ENCODE measurements at places on chromosomes 11 and 22. TPM values are rescaled to one million over a fixed set of nuclear protein-coding genes. Genes with fewer than 3 reads are reported as not detected.

The BRSK2 gene
- 0.32 TPM for total RNA-seq

DNA sequence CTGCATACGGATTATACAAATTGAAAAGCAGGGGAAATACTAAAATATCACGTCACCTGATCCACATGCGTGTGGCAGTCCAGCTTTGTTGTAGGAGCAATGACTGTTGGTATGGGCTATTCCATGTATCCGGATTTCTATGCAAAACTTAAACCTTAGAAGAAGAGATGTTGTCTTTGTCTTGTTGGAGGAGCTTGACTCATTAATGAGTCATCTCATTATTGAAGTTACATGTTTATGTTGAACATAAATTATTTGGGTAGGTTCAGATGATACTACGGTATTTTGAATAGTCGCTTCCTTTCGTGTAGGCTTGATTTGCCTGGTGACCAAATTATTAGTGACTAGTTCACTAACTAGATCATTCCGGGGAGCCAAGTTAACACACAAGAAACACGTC lies 806 bp upstream of the SAAL1 start:
- no peak for DNase-seq

The KRTAP5-9 gene
- total RNA-seq = not detected

The ACAD8 gene
- total RNA-seq = 22.9 TPM

GRCh38 chr11:111555255-111555654 lies 14.7 kb downstream of the LAYN start:
- DNase-seq = no peak

GRCh38 chr11:5288108-5288905 lies 13.4 kb downstream of the OR51B4 start:
- no peak for DNase-seq

The PSMD13 gene
- 190 TPM for total RNA-seq

- no peak for DNase-seq
These were observed 235.0 kb downstream of the MIAT start for GRCh38 chr22:26892166-26893041.

DNA sequence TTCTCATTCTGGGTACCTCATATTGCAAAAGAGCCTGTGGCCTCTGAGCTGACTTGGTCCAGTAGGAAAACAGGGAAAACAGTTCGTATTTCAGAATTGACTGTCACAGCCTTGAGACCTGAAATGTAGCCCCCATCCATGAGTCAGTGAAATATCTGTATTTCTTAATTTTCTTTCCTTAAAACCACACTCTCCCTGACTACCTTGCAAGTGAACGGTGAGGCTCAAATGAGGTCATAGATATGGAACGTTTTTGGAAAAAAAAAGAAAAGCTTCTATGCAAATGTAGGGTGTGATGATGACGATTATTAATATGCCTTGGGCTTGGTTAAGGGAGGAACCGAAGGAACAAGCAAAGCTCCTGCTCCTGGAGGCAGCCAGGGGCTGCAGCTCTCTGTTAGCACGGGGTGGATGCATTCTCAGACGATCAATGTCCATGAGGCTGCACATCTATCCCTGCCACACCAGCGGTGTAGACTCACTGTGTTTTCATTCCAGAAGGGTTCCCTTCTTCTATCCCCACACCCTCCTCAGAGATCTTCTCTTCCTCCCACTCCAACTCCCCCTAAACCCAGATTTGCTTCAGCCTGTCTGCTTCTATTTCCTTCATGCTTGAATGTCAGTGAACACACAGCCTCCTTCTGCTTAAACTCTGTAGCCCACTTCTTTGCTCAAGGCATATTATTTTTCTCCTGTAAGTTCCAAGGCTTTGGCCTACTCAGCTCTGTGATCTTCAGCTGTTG lies 29.2 kb upstream of the SCN3B start:
- no peak for DNase-seq

DNA sequence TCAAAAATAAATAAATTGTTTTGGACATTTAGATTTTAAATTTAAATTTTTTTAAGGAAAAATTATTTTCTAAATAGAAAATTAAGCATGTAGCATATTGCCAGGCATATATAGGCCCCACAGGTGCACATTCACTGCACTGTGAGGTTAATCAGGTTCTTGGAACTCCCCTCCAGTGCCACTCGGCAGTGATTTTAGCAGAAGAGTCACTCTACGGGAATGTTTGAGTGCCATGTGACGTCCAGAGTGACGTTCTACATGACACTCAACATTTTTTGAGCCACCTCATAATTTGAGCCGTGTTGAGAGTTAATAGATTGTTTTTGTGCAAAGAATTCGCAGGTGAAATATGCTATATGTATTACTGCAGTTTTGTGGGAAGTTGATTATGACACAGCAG lies 77.4 kb downstream of the SWAP70 start:
- DNase-seq = no peak

DNA sequence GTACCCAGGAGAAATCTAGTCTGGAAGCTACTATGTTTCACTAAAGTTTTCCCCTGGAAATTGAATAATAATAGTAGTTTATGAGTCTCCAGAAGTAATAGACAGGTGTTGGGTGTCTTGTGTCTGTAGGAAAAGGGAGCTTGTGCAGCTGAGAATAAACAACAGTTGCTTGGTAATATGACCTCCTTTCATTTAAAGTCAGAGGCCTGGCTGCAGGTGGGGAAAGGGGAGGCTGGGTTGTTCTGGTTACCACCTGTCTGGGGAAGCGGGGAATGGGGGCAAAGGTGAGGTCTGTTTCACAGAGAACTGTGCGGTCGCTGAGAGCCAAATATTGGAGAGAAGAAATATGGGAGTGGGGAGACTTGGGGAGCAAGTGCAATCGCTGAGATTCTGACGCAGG lies 3.3 kb upstream of the GRAMD1B start:
- no peak for DNase-seq

GRCh38 chr11:6269994-6270393 lies 10.4 kb downstream of the CCKBR start:
- no peak for DNase-seq

- no peak for DNase-seq
These were observed 42.5 kb downstream of the ATG16L2 start for GRCh38 chr11:72856551-72857345.

The PRR33 gene
- 1.6 TPM for total RNA-seq

- no peak for DNase-seq
These were observed 59.3 kb downstream of the GGTLC2 start for GRCh38 chr22:22703715-22704114.

DNA sequence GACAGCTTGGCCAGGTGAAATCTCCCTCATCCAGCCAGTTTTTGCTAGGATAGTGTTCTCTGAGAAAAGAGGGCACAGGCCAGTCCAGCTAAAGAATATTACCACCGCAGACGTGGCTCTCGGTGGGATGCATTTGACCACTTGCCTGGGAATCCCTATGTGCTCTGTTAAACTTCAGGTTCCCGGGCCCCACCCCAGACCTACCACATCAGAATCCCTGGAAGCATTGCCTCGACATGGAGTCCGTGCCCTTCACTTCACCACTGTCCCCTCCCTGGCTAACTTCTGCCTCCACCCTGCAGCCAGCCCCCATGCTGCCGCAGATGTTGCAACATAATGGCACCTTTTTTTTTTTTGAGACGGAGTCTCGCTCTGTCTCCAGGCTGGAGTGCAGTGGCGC lies 56.9 kb upstream of the EMID1 start:
- no peak for DNase-seq

DNA sequence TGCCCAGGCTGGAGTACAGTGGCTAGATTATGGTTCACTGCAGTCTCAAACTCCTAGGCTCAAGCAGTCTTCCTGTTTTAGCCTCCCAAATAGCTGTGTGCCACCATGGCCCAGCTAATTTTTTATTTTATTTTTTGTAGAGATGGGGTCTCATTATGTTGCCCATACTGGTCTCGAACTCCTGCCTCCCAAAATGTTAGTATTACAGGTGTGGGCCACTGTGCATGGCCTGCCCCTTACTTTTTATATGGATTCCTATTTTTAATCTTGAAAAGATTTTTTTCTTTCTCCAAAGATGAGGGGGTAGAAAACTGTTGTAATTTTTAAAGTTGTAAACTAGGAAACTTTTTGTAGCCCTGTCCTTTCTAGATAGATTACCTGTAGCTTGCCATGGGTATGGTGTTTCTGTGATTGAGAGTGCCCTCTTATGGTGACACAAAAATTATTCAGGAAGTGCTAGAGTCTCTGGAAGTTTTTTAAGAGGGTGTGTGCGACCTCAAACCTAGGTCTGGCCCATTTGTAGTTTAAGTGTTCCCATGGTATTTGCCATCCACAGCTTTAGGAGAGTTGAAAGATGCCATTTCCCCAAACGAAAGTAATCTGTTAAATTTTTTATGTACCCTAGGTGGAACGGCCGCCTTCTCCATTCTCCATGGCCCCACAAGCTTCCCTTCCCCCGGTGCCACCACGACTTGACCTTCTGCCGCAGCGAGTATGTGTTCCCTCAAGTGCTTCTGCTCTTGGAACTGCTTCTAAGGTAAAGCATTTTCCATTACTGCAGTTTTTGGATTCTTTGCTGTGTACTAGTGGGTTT lies 32.4 kb downstream of the MCAM start:
- no peak for DNase-seq

DNA sequence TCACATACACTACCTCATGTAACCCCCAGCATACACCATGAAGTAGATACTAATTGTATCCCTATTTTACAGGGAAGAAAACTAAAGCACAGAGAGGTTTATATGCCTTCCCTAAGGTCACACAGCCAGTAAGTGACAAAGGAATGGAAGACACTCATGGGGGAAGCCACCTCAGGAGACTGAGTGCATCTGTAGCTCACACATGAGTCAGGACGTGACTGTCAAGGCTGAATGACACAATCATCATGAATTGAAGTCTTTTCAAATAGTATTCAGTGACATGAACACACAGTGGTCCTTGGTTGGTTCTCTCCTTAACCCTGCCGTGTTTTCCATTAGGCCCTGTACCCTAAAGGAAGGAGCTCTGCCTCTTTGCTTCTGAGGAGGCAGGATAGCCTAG lies 463.0 kb downstream of the NTM start:
- DNase-seq = no peak

The IGLL5 gene
- not detected for total RNA-seq

Measured in psoas muscle (tissue), 8 donors.